Globus pallidus (tissue), 1 donor: ENCODE measurements at places on chromosomes 4 and X.

GRCh38 chr4:54439831-54440243 is 210.7 kb downstream of the PDGFRA start:
- peak; percentile 67 for DNase-seq

DNA sequence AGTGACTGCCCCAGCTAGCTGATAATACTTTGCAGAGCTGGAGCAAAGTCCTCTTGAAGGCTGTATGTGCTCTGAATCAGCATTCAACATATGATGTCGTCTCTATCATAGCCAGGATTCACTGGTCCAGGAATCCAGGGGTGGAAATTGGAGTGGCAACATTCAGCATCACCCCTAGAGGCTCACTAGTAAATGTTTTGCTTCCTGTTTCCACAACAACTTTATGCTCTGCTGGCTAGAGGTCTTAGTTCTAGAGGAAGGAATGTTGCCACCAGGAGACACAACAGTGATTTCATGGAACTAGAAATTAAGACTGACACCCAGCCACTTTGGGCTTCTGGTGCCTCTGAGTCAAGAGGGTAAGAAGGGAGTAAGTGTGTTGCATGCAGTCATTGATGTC is 11.3 kb downstream of the MAGEA1 start:
- DNase-seq, result no peak

- no peak for DNase-seq
Measured at GRCh38 chrX:112678831-112679230, 907 bp downstream of the LHFPL1 start.

DNA sequence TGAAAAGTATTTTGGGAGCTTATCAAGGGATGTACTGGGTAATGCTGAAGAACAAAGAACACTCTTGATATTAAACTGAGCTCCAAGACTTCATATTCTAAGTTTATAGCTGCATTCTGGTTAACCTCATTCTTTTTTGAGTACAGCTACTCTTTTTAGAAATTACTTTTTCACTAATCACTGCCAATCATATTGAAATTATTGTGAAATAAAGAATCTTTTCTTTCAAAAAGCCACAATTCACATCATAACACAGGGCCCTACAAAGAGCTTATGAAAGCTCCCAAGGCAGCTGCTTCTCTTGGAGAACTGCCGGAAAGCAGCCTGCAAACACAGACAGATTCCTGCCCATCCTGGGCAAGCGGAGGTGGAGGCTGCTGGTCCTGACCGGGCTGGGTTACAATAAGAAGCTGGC is 121.4 kb downstream of the RNF150 start:
- peak; percentile 24 for DNase-seq

GRCh38 chr4:85402371-85402770 is 72.6 kb upstream of the ARHGAP24 start:
- DNase-seq, result no peak

DNA sequence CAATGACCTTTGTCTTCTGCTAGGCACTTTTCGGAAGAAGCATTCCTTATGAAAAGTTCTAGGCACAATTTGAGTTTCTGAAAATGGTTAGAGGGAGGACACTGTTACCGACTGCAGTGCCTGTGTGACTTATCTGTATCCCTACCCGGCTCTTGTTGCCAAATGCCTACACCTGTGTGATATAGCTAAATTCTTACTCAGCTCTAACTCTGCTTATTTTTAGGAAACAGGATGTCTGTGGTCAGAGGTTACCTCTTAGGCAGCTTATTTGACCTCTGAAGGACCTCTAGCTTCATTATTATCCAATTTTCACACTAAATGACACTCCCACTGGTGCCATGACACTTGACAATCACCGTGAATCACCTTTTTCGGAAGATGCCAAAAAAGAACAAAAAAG is 561.1 kb upstream of the SMIM31 start:
- no peak for DNase-seq
